ENCODE measurements at places on chromosomes 1 and 21.

GRCh38 chr1:177799746-177800145 is 170.1 kb downstream of the SEC16B start:
- DNase-seq, result no peak

GRCh38 chr1:109204484-109204883 is 9.2 kb upstream of the SARS1 start:
- DNase-seq, result no peak

DNA sequence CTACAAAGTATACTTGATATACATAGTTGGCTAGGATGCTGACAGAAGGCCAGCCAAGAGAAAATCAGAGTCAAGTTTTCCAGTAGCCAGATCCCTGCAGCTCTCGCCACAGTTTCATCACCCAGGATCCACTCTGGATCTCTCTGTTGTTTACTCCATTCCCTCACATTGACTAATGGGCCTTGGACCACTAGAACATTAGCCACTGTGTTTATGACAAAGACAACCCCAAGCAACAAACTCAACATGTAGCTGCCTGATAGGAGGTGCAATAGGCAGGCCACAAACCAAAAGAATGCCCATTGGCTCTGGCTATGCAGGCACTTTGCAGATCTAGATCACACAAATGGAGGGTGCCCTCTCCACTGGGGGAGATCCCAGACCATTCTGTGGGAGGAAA is 44.2 kb downstream of the ARHGEF11 start:
- no peak for DNase-seq

DNA sequence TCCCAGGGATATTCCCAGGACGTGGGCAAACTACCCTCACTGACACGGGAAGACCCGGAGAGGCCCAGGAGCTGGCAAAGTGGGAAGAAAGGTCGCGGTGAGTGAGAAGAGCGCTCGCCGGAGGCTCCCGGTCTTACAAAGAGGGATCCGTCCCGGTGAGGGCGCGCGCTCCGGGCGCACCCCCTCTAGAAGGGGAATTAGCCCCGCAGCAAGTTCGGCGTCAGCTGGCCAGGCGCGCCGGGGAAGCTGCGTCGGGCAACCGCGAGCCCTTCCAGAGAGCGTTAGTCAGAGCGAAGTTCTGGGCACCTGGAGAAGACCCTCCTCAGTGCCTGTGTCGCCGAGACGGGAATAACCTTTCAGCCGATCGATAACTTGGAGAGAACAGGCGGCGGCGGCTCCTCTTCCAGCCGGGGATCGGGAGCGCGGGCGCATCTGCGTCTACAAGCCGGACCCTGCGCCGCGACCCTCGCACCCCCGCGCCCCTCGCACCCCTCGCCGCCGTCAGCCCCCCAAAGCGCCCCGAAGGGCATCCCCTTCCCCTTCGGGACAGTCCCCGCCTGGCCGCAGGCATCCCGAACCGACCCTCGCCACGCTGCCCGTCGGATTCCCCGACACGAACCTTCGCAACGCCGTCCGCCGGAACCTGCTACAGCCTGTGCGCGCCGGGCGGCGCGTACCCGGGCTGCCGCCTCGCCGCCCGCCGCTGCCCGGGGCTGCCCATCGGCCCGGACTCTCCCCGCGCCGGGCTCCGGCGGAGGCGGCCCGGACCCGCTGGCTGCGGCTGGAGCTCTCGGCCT is 485 bp downstream of the SIPA1L2 start:
- no peak for DNase-seq

DNA sequence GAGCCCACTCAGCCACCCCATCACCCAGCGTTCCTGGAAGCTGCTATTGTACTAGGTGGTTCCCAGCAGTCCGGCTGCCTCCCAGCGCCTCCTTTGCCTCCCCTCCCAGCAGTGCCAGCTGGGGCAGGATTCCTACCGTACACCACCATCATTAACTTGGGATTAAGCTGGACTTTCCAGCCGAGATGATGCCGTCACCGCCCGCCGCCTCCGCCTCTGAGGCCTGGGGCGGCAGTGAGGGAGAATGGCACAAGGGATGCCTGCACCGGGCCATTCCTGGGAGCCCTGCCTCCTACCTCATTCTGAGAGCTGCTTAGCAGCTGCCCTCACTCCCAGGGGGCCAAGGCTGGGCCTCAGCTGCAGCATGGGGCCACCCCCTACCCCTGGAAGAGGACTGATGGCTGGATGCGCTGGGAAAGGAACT is 13.2 kb downstream of the CNTN2 start:
- no peak for DNase-seq

Measured in OCI-LY7 (cell line).